ENCODE measurements at places on chromosomes 16 and 17.

DNA sequence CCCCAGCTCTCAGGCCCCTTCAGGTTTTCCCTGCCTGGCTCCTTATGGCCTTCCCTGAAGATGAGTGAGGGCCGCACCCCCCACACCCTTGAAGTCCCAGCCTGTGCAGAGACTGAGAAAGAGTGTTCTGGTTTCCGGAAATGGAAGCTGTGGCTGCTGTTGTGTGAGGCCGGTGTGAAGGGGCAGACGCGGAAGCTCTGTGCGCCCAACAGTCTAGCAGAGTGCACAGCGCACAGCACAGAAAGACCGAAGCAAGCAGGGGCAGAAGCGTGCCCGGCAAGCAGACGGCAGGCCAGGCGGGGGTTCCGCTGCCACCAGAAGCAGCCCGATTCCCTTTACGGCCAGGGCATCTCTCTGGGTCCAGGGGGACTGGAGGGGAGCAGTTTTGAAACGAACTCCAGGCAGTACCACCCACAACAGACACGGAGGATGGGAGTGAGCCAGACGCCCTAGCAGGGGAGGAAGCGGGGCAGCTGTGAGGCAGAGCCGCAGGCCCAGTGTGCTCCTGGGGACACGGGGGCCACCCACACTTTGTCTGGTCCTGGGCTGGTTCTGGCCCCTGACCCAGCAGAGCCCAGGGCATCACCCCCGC, 16.7 kb downstream of the TPSG1 start:
- H3K27me3 ChIP-seq = no peaks in the 10 kb centered on the region
- H3K4me3 ChIP-seq = no peak overlapping the region
- no peak overlapping the region for H3K27ac ChIP-seq
- no peak for DNase-seq
- peaks cover 24% of the 10 kb centered on the region for H3K36me3 ChIP-seq

DNA sequence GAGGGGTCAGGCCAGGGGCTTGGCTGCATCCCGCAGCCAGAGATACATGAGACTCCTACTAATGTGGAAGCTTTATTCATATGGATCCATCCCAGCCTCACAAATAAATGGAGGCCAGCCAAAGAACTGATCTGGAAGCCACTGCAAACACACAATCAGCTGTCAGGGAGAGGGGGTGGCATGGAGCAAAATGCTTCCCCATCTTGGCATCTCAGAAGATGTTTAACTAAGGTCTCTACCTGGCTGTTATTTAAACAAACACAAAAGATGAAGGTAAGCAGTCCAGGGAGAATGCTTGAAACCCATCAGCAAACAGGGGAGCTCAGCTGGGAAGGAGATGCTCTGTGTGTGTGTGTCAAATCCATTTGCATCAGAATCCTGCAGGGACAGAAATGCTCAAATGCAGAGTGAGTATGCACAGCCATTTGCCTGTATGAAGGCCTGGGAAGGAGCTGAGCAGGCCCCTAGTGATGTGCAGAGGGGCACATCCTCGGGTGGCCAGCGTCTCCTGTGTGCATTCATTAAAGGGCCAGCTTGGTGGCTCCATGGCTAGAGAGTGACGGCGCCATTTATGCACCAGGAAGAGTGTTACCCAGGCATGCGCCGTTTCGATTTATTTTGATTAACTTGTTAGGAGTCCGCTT, 34.2 kb upstream of the IRX3 start:
- no peak overlapping the region for H3K27ac ChIP-seq
- DNase-seq = no peak
- no peaks in the 10 kb centered on the region for H3K27me3 ChIP-seq
- no peaks in the 10 kb centered on the region for H3K36me3 ChIP-seq

GRCh38 chr17:69348429-69348828, 21.5 kb upstream of the ABCA5 start:
- no peak for DNase-seq
- H3K27me3 ChIP-seq = no peaks in the 10 kb centered on the region
- H3K27ac ChIP-seq = no peak overlapping the region
- H3K4me1 ChIP-seq = no peaks in the 10 kb centered on the region

DNA sequence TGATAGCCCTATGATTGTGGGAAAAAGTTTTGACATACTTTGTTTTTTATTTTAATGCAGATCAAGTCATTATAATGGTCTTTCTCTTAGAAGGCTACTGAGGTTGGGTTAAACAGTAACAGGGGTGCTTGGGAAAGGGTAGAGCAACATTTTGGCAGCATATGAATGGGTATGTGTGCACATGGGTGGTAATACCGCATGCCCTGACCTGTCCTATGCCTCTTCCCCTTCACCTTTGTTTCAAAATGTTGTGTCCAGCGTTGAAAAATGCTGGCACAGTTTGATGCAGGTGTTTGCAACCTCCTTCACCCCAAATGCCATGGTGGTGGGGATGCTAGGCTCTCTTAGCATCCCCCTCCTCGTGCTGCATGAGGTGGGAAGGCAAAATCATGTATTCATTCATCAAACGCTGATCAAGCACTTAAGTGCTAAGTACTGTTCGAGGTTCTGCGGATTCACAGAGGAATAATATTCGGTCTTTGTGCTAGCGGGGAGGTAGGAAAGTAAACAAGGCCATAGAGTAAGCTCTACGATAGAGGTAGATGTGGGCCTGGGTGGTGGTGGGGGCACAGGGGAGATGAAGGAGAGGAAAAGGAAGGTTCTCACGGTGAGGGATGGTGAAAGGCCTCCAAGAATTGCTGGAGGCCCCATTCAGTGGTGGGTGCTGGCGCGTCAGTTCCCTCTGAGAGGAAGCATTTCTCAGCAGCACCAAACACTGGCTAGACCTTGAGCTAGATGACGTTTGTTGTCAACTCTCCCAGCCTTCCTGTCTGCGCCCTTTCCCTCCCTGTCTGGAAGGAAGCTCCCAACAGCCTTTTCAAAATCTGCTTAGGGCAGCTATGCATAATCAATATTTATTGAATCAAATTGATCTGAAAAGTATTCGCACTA, 13.3 kb upstream of the MARCHF10 start:
- no peak overlapping the region for H3K4me3 ChIP-seq
- no peaks in the 10 kb centered on the region for H3K4me1 ChIP-seq
- H3K27me3 ChIP-seq = no peaks in the 10 kb centered on the region
- H3K36me3 ChIP-seq = no peaks in the 10 kb centered on the region
- no peak overlapping the region for H3K27ac ChIP-seq

GRCh38 chr16:53775821-53776431, 72.0 kb downstream of the FTO start:
- H3K27me3 ChIP-seq = no peaks in the 10 kb centered on the region
- H3K36me3 ChIP-seq = no peaks in the 10 kb centered on the region
- DNase-seq = no peak

- DNase-seq = no peak
- no peaks in the 10 kb centered on the region for H3K27me3 ChIP-seq
- no peak overlapping the region for H3K4me3 ChIP-seq
- H3K36me3 ChIP-seq = no peaks in the 10 kb centered on the region
Observed at GRCh38 chr17:33205552-33205951, 87.5 kb downstream of the ASIC2 start.

DNA sequence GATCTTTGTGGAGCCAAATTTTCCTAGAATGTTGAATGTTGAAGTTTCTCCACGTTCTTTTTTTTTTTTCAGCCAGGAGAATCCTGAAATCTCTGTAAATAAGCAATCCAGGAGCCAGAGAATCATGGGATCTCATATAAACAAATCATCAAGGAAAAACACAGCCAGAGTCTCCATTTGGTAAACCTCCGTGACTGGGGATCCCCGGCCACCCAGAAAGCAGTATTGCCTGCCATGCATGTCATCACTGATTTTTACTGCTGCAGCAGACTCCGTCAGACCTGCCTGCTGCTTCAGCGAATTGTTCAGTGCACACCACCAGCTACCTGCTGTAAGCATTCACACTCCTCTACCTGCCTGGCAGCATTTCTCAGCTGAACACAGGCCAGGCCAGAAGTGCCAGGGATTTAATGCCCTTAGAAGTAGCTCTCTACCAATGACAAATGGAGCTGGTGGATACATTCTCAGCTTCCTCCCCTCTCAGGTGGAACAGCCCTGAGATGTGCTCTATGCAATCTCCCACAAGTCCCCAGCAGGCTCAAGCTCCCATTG, 158.6 kb downstream of the CYLD start:
- no peaks in the 10 kb centered on the region for H3K27me3 ChIP-seq
- DNase-seq = no peak
- no peaks in the 10 kb centered on the region for H3K36me3 ChIP-seq
- no peaks in the 10 kb centered on the region for H3K4me1 ChIP-seq

DNA sequence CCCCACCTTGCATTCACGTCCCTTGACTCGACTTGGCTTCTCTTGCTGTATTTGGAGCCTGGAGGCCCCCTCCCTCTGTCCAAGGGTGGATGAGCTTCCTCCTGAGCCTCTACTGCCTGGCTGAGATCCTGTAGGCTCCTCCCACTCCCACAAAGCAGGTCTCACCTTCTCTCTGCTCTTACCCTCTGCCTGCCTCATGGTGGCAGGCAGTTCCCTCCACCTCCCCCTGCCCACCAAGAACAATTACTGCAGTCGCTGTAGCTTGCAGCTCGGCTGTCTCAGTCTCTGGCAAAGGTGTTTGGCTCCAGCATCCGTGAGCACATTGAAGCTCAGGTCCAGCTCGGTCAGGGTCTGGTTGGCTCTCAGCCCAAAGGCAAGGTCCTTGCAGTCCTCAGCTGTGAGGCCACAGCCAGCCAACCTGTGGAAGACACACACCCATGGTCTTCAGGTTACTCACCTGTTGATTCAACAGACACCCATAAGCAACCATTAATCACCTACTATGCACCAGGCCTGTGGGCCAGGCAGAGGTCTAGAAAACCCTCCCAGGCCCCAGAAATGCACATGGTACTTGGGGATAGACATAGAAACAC, 42.6 kb downstream of the NLRP1 start:
- no peaks in the 10 kb centered on the region for H3K36me3 ChIP-seq
- peak; percentile 16 for DNase-seq
- H3K27ac ChIP-seq = no peak overlapping the region
- H3K4me3 ChIP-seq = no peak overlapping the region

- no peaks in the 10 kb centered on the region for H3K4me1 ChIP-seq
- H3K27me3 ChIP-seq = no peaks in the 10 kb centered on the region
- no peak overlapping the region for H3K27ac ChIP-seq
- H3K4me3 ChIP-seq = no peak overlapping the region
Observed at GRCh38 chr17:27360507-27360906, 66.6 kb downstream of the WSB1 start.

DNA sequence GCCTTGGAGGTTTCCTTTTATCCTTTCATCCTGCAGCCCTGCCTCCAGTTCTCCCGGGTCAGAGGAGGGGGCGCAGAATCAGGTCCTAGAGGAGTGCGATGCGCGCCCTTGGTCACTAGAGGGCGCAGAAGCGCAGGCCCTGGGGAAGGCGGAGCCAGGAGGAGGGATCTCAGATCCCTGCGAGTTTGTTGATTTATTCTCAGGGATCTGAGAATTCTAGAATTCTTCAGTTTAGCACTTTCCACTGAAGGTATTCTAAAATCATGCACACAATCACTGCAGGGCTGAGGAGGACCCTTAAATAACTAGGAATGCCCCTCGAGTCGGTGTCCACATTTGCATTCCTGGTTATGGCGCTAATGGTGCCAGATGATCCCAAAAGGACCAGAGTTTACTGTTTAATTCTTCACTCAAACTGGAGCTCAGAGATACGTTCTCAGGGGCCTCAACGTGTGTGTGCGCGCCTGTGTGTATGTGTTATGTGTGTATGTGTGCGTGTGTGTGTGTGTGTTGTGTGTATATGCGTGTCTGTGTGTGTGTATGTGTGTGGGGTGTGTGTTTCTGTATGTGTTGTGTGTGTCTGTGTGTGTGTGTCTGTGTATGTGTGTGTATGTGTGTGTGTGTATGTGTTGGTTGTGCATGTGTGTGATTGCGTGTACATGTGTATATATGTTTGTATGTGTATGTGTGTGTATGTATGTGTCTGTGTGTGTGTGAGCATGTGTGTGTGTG, 6.9 kb upstream of the ELAC2 start:
- no peak overlapping the region for H3K4me3 ChIP-seq
- H3K27ac ChIP-seq = no peak overlapping the region
- peaks cover 4% of the 10 kb centered on the region for H3K4me1 ChIP-seq
- H3K27me3 ChIP-seq = no peaks in the 10 kb centered on the region
- DNase-seq = no peak
- no peaks in the 10 kb centered on the region for H3K36me3 ChIP-seq

DNA sequence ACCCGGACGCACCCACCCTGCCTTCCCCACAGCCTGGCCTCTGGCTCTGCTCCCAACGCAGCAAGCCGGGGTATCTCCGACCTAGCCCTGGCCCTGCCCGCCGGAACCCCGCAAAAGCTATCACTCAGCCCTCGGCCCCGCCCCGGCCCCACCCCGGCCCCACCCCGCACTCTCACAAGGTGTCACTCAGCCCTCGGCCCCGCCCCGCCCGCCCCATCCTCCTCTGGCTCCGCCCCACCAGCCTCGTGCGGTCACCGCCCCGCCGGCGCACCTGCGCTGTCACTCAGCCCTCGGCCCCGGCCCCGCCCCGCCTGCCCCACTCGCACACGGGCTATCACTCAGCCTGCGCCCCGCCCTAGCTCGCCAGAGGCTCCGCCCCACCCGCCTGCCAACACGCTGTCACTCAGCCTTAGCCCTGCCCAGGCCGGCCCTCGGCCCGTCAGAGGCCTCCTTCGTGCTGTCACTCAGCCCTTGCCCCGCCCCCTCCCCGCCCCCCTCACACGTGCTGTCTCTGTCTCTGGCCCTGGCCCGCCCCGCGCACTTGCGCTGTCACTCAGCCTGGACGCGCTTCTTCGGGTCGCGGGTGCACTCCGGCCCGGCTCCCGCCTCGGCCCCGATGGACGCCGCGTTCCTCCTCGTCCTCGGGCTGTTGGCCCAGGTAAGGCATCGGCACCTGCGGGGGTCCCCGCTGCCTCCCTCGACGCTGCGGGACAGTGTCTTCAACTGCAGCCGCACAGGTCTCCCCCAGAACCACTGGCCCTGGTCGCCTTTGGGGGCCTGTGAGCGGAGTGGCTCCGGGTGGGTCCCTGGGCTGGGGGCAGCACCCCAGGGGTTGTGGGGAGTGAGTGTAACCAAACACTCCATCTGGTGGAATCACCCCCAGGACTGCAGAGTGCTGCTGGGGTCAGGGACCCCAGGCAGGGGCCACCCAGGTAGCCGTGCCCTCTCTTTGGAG, at the start of gene CDH15:
CDH15 (plus strand) TSS at position 533 of the 955 bp plus-strand sequence; CDS start at position 617, 84 bp downstream.
- peak; percentile 93 for DNase-seq
- no peak within 1 kb of the TSS for H3K27ac ChIP-seq
- H3K4me1 ChIP-seq = peaks cover 8% of the 10 kb centered on the region
- no peaks in the 10 kb centered on the region for H3K36me3 ChIP-seq
- H3K27me3 ChIP-seq = no peaks in the 10 kb centered on the region

GRCh38 chr17:34499576-34499975, 79.8 kb upstream of the TMEM132E start:
- H3K4me1 ChIP-seq = no peaks in the 10 kb centered on the region
- DNase-seq = peak; percentile 47
- H3K27ac ChIP-seq = no peak overlapping the region
- no peaks in the 10 kb centered on the region for H3K36me3 ChIP-seq
- H3K27me3 ChIP-seq = no peaks in the 10 kb centered on the region
- H3K4me3 ChIP-seq = no peak overlapping the region

DNA sequence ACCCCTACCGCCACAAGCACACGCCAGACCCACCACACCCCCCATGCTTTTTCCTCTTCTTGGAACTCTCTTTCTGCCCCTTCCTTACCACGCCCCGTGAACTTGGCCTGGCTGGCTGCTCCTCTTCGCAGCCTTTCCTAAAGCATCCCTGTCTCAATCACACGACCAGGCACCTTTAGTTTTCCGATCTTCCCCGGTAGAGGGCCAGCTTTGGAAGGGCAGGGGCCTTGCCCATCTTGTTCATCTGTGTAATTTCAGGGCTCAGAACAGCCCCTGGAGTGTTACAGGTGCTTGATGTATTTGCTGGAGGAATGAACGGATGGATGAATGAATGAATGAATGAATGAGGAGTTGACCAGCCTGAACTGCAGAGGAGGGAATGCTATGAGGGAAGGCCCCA, 3.7 kb downstream of the SPPL2C start:
- no peak for DNase-seq
- no peak overlapping the region for H3K4me3 ChIP-seq
- H3K27ac ChIP-seq = no peak overlapping the region
- H3K27me3 ChIP-seq = no peaks in the 10 kb centered on the region

Measured in iPS DF 6.9 (cell line).